LoVo (cell line): ENCODE measurements at places on chromosomes 11 and 22.

- no peak for DNase-seq
These were observed 47.6 kb downstream of the BRD1 start for GRCh38 chr22:49779853-49780697.

GRCh38 chr11:27465629-27466028 lies 7.0 kb downstream of the LGR4 start:
- no peak for DNase-seq

- DNase-seq = no peak
These were observed 5.6 kb downstream of the CLCF1 start for GRCh38 chr11:67367761-67368227.

DNA sequence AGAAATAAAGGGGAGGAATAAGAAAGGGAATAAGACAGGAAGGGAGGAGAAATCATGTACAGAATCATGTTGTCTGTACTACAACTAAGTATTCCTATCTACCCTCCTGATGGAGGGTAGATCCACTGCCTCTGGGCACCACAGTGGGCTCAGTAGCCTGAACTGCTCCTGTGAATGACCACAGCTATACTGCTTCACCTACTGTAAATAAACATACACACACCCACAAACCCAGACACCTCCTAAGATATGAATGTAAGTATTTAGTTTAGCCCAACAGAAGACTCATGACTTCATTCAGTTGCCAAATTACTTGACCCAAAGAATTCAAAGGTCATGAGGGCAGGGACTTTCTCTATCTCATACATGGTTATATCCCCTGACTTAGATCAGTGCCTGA lies 177.3 kb upstream of the C11orf58 start:
- DNase-seq = no peak

DNA sequence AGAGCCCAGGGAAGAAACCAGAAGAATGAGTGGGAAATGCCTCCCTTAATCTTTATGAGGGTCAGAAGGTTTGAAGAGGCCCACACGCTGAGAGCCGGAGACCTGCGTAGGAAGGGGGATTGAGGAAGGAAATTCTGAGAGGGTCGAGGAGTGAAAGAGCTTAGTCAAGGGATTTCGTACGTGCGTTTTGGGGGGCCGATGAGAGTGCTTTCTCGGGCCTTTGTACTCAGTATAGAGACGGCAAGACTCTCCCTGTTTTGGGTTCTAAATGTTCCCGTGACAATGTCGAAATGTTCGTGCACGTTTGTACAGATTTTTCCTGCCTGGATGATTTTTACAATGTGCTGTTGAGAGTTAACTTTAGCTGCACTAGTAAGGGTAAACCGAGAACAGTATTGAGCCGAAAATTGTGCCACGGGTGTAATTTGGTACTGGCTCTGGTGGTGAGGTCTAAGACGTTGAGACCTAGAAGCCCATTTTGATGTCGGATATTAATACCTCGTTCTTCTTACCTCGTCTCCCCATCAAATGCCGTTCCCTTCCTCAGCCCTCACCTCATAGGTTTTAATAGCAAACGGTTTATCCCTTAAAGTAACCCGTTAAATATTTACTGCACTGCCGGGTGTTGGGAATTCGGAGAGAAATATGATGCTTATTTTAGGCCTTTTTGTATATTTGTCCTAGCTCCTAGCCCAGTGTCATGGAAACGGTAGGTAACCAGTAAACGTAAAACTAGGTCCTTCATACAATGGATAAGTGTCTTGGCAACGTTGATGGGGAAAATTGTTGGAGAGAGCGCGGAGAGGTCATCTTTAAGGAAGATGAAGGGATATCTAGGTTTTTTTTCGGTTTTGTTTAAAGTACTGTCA lies 734 bp downstream of the C11orf58 start:
- DNase-seq = no peak

GRCh38 chr11:117492578-117493251 lies 165.1 kb downstream of the CEP164 start:
- DNase-seq = no peak

- no peak for DNase-seq
These were observed 96.0 kb downstream of the MICAL3 start for GRCh38 chr22:17928391-17928790.

- DNase-seq = no peak
These were observed 29.8 kb downstream of the POU2AF1 start for GRCh38 chr11:111349191-111349695.

DNA sequence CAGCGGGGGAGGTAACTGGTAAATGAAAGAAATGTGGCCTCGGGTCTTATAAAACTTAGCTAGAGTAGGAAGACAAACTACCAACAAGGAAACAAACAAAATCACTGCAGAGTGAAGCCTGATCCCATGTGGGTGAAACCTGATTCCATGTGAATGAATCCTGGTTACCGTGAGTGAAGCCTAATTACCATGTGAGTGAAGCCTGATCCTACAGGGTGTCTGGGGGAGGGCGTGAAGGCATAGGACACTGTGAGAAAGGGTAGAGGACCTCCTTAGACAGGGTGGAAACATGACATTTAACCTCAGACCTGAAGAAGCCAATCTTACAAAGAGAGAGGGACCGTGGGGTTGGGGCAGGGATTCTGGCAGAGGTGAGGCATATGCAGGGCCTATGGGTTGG lies 106.2 kb upstream of the USP47 start:
- no peak for DNase-seq

DNA sequence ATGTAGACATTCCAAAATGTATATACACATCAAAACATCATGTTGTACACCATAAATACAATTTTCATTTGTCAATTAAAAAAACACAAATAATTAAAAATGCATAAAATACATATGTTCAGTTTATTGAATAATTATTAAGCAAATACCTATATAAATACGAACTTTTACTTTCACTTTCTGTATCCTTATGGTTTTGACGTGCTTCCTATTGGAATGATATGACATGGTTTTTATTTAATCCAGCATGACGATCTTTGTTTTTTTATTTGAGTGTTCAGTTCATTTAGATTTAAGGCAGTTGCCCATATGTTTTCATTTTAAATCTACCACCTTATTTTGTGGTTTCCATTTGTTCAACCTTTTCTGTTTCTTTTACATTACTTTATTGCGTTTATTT lies 198.3 kb upstream of the PLET1 start:
- DNase-seq = peak; percentile 28

DNA sequence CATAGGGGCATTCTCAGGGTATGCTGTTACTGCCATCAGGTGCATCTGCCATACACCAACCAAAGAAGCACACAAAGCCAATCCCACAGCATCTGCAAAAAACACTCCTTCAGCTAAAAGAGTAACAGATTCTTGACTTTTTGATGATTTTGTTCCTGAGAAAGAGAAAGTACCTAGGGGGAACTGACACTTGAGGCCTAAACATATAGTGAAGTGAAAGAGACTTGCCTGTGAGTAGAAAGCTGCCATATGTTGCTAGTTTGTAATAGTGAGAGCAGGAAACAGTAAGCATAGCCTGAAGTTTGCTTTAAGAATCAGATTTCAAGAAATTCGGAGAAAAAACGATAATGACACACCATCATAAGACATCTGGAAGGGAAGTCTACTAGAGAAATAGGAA lies 97.9 kb upstream of the CTSC start:
- no peak for DNase-seq

GRCh38 chr11:111707039-111707690 lies 59.0 kb downstream of the PPP2R1B start:
- DNase-seq = no peak

DNA sequence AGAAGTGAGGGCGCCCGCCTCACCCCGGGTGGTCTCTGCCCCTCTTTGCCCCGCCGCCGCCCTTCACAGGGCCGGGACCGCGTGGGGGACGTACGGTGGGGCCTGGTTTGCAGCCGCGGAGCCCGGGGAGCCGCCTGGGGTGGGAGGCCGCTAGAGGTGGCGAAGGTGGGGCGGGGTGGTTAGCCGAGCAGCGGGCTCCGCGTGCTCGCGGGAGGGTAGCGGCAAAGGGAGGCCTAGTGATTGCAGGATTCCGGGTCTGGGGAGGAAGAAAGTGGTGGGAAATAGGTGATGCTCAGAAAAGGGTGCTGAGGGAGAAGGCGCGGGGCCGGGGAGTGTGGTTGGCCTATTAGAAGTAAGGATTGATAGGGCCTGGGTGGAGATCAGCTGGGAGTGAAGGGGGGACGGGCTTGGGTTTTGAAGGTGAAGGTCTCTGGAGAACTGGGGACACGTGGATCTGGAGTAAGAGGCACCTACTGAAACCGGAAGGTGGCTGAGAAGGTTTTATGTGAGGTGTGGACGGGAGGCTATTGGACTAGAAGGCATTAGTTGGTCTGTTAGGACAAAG lies 571 bp downstream of the FAR1 start:
- DNase-seq = peak; percentile 47

- DNase-seq = no peak
These were observed 20.2 kb downstream of the RTN4RL2 start for GRCh38 chr11:57480409-57481137.

DNA sequence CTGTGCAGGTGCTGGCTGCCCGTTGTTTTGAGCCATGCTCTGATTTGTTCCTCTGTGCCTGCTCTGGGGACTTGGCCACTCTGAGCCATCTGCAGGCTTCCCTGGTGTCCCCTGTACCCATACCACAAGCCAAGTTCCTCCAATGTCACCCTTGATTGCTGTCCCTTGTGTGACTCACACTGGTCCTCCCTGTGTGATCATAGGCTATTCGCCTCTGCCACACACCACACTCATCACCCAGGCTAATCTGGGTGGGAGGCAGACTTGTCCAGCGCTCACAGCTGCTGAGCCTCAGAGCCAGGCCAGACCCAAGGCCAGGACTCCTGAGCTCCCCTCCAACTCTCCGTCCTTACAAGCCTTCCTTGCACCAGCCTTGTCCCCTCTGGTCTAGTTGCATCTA lies 31.7 kb downstream of the IGF2 start:
- DNase-seq = no peak

DNA sequence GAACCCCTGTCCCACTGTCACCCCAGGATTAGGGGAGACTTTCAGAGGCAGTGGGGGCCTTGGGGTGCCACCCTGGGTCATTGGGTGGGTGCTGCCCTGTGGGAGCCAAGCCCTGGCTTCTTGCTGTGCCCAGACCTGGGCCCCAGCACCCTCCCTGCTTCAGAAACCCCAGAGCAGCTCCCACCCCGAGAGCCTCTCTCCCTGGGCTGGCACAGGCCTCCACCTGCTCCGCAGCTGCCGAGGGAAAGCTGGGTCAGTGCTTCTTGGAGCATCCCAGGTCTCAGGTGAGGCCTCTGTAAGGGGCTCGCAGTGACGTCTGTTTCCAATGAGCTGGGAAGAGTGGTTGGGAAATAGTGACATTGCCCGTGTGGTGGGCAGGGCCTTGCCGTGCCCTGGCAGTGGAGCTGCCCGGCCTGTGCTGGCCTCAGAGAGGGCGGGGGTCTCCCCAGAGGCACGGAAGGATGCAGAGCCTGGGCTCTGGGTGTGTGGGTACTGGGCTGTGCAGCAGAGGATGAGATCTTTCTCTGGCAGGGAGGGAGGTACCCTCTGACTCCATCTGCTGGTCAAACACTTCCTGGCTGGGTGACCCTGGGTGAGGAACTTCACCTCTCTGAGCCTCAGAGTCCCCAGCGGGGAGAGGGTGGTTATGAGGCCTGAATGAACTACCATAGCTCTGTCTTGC lies 23.0 kb downstream of the C22orf23 start:
- no peak for DNase-seq

DNA sequence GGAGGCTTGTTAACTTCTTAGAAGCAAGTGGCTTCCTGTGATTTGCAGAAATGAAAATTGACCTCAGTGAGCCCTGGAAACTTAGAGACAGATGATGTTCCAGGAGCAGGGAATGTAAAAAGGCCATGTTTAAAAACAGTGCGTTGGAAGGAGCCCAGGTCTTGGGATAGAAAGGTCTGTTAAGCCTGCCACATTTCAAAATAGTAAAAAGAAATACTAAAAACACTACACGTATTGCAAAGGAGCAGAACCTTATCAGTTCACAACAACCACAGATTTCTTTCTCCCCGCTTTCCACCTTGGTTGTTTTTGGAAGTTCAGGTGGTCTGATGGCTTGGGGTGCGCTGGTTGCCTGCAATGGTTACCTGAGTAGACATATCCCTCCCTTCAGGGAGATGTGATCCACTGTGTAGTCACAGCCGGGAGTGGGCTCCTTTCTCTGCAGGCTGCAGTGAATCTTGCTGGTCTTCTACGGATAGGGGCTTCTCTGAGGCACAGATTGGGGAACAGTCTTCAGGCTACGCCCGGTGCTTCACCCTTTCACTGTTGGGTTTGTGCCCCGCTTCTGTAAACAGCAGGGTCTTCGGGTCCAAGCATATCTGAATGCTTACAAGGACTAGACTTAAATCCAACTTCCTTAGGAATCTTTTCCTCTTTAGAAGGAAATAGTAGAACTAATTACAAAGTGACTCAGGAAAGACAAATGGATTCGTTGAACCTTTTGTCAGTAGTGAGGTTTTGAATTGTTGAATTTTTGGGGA lies 1.9 kb downstream of the TEAD1 start:
- no peak for DNase-seq

- no peak for DNase-seq
These were observed 101.1 kb downstream of the ATXN10 start for GRCh38 chr22:45772743-45773142.

- DNase-seq = no peak
These were observed 380.9 kb downstream of the TBC1D22A start for GRCh38 chr22:47143249-47143938.

DNA sequence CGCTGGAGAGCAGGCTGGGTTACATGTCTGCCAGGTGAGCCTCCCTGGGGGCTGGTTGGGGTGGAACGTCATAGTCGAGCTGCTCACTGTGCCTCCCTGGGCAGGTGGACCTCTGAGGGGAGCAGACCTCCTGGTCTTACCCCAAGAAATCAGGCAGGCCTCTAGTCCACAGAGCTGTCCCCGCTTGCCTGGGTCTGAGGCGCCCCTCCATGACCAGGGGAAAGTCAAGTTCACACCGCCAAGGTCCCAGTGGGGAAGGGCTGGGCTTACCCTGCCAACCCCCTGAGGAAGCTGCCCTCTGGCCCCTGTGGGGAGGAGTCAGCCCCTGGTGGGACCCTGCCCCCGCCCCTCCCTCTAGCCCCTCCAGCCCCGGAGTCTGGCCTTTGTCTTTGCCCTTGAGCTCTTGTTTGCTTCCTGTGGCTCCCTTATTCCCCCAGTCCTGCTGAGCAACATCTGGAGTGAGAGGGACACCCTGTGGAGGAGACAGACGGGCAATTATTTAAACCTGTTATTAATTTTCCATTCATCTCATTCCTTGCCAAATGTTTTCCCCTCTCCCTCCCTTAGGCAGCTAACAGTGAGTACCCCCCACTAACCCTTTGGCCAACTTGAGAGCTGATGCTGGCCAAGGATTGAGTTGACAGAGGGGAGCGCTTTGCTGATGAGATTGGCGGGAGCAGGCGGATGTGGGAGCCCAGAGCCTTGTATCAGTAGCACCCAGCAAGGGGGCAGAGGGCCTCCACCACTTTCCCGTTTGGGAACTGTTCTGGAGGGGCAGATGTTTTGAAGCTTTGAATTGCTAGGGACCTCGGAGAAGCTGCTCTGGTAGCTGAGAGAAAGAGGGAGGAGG lies 83.4 kb downstream of the CEP164 start:
- no peak for DNase-seq

DNA sequence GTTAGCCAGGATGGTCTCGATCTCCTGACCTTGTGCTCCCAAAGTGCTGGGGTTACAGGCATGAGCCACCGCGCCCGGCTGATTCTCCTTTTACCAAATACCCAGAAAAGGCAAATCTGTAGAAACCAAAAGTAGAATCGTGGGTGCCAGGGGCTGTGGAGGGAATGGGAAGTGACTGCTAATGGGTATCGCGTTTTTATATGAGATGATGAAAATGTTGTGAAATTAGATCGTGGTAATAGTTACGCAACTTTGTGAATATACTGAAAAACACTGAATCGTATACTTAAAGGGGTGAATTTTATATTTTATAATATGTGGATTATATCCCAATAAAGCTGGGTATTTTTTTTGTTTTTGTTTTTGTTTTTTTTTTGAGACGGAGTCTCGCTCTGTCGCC lies 48.2 kb upstream of the CREB3L1 start:
- no peak for DNase-seq

GRCh38 chr22:36755316-36755715 lies 20.6 kb downstream of the IFT27 start:
- no peak for DNase-seq
